ENCODE measurements at places on chromosomes 7 and 10.

DNA sequence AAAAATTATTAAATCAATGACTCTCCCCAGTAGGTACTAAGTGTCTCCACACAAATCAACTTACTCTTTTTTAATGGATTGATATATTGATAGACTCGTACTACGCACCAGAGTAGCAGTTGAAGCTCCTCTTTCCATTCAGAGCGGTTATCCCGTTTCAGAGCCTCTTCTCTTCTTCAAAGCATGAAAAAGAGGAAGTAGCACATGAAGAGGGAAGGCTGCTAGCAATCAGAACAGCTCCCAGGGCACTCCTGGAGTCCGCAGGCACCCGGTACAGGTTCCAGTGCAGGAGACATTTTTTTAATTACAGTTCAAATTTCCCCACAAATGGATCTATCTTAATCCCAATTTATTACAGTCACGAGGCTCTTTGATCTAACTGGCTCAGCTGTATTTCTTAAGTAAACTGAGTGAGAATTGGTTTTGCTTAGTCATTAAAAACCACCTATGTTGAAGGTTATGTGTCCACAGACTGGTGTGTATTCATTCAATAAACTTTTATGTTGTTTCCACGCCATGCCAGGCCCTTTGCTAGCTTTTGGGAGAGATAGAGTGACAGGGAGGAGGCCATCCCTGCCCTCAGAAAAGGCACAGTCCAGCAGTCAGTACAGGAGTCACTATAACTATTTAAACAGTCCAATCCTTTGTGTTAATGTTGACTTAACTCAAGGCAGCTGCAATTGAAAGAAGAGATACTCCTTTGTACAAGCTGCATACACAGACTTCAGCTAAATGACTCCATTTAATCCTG, 32.1 kb upstream of the CALN1 start:
- no peak for DNase-seq

DNA sequence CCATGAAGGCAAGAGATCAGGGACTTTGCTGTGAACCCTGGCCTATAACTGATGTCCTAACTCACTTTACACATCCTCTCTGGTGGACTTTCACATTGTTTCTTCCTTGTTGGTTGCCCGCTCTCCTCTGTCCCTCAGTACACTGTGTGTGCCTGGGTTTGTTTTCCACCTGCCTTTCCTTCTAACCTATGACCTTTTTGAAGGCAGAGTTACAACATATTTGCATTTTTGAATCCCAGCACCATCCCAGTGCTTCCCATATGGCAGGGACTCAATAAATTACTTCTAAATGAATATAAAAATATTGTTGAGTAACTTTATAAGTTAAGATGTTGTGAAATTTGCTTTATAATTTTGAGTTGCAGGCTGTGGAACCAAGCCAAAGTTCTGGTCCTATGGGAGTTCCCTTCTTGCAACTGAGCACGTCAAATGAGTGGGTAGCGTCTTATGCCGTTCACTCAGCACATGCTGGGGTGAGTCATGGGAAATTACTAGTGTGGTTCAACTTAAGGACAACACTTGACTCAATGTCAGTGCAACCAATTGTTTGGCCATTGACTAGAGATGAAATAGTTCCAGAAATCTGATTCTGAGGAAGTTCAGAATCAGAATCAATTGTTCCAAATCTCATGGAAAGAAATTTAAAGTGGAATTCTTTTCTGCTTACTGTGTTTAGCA, 250.9 kb downstream of the TWIST1 start:
- peak; percentile 99 for DNase-seq

DNA sequence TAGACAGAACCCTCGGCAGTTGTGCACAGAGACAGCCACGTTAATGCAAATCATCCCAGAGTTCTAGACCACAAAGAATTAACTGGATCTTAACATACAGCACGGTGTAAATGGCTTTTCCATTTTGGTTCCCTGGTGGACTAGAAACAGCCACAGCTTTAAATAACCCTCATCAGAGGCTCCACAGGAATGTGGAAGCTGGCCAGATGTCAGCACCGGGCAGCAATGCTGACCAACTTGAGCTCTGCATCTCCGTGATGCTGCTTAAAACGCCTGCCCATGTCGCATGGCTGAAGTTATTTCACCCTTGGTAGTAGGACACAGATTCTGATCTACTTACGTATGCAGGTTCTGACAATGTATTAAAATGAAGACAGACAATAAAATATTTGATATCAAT, 24.5 kb downstream of the RSU1 start:
- DNase-seq = no peak

GRCh38 chr10:121418126-121418777, 180.0 kb downstream of the FGFR2 start:
- no peak for DNase-seq

- no peak for DNase-seq
Observed at GRCh38 chr10:24257588-24257987, 48.6 kb downstream of the KIAA1217 start.

DNA sequence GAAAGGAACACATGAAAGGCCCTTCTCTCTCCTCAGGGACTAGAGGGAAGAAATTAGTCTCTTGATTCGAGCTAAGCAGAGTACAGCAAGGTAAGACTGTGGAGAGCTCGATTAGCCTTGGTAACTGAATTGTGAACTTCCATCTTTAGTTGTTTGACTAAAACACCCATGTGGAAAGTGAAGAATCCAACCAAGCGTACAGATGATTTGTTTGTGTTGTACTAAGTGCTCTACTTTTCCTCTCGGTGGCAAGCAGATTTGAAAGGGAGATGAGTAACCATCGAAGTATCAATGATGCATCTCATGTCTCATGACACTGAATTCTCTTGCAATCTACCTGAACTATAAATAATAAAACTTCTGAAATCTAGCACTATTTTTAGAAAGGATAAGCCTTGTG, 80.7 kb downstream of the FZD1 start:
- no peak for DNase-seq

DNA sequence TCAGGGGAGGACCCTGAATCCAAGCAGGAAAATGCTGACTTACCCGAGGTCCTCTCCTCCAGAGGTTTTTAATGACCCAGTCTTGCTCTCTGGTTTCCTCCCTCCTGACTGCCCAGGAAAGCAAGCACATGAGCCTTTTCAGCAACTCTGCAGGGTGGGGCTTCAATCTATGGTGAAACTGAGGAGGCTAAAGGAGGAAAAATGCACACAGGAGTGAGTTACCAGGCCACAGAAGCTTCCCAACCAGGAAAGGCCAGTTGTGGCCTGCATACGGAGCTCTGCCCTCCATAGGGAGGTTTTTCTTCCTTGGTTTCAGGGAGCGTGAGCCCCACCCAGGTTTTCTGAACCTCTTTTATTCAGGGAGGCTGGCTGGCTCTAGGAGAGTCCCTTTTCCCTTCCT, 14.1 kb upstream of the DLG5 start:
- DNase-seq = no peak

GRCh38 chr7:150330211-150330885, 7.0 kb upstream of the ACTR3C start:
- no peak for DNase-seq

DNA sequence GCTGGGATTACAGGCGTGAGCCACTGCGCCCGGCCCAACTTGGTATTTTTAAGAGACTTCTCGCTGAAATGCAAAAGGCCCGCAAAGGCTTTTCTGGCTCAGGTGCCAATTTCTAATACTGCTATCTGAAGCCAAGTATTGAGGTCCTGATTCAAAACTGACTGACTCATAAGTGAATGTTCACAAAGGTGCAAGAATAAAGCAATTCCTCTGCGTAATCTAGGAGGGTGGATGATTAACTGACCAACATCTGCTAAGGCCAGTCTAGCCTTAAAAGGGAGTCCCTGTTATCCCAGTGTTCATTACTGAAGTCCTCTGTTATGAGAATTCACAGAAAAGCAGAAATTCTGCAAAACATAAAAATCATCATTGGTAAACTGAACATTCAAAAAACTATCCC, 111.4 kb downstream of the SRPK2 start:
- peak; percentile 70 for DNase-seq

DNA sequence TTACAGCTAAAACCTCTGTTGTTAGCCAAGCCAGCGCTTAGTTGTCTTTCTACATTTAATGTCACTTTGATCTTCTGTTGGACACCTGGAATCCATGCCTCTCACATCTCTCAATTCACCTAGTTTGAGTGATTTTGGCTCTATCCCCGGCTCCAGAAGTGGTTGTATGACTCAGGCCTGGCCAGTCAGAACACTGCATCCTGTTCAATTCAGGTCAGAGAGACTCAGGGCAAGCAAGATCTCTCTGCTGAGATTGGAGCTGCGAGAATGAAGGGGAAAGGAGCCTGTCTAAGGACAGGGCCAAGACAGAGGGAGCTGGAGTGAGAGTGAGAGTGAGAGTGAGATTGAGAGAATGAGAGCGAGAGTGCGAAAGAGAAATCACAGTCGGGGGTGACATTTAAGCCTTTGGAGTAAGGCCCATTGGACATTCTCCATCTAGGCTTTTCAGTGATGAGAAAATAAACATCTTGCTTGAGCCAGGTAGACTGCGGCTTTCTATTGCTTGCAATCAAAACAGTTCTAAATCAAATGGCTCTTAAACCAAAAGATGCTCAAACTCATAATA, 83.3 kb upstream of the DYNC1I1 start:
- no peak for DNase-seq

DNA sequence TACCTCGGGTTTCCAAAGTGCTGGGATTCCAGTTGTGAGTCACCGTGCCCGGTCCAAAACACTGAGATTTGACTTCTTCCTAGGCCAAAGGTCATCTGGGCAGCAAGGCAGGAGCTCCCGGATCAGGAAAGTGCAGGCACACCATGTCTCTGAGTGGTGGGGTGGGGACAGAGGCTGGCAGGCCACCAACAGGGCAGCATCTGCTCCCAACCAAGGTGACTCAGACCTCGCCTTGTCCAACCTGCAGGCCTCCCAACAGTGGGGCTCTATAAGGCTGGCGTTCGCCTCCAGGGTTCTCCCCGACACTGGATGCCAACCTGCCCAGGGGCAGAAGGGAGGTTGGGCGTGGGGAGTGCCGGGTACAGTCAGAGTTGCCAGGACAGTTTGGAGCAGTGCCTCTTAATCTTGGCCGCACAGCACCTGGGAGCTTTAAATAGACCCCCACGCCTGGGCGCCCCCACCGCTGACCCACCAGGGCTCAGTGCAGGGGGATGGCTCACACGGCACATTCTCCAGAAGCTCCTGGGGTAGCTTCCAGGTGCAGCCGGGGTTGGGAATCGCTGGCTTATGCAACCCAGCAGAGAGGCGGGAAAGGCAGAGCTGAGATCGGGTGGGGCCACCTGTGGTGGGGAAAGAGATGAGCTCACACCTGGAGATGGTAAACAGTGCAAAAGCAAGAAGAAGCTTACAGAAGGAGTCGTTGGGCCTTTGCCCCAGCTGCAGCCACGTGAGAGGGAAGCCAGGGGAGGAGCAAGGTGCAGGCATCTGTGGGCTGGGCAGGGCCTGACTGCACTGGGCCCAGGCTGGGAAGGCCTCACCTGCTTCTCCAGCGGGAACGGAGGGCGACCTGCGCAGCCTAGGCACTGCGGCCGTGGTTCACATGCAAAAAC, 10.9 kb downstream of the CALML5 start:
- no peak for DNase-seq

DNA sequence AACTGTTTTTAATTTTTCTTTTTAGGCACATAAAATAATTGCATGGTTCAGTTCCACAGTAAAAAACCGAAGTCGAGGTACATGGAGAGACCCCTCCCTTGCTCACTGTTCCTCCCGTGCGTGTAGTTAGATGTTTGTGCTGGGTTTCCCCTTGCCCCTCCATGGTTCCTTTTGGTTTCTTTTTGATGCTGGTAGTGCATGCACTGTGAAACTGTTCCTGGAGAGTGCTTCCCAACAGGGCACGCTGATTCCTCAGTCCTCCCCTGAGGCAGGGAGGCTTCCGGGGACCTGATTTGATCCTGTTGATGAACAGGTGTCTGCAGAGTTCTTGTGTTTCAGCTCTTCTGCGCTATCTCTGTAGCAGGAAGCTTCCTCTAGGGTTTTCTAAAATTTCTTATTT, 69.5 kb downstream of the ADCY1 start:
- DNase-seq = no peak

GRCh38 chr7:105268056-105268455, 120.7 kb downstream of the SRPK2 start:
- peak; percentile 87 for DNase-seq

GRCh38 chr10:19788075-19788686, 28.1 kb upstream of the PLXDC2 start:
- peak; percentile 35 for DNase-seq

GRCh38 chr7:27739301-27739908, 557 bp upstream of the TAX1BP1 start:
- no peak for DNase-seq

GRCh38 chr10:7230951-7231350, 179.9 kb downstream of the SFMBT2 start:
- no peak for DNase-seq

DNA sequence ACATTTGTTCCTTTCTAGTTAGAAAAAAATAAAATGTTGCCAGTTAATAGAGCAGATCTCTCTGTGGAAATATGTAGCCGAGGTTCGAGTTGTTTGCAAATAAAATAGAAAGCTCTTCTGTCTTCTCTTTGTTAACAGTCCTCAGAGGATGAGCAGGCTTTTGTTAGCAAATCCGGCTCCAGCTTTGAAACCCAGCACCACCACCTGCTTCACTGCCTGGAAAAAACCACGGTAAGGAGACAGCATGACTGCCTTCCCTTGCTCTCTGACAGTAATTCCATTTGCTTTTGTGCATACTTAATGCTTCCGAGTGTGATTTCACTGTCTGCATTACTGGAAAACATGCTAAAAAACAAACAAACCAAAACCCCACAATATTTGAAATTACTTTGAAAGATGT, 115.6 kb downstream of the TSPAN12 start:
- DNase-seq = no peak

DNA sequence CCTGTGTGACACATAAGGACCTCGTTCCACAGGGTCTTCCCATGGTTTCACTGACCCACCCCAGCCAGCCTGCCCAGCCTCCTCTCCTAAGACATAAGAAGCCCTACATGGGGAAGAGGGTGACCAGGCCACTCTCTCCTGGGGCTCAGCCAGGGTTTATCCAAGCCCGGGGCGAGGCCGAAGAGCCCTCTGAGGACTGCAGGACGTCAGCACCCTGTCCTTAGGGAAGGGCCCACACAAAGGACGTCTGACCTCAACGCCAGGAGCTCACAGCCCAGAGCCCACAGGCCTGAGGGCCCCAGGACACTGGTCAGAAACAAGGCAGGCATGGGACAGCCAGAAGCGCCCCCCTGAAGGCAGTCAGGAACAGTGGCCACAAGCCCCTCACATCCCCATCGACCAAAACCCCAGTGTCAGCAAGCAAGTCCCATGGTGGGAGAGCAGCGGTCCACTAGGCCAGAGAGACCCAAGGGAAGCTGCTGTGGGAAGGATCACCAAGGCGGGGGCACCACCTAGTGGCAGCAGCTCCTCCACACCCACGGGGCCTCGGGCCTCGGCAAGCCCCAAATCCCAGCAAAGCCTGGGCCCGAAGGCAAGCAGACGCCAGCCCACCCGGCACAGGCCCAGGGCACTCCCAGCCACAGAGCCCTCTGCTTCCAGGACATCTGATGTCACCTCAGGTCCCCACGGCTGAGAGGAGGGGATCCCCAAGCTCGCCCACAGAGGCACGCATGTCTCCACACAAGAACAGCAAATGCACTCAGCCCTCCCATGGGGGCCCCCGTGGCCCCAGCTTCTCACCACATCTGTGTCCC, 23.4 kb downstream of the MAD1L1 start:
- peak; percentile 26 for DNase-seq

All from HCEC 1CT (cell line).